ENCODE measurements at places on chromosomes 3 and 15.

DNA sequence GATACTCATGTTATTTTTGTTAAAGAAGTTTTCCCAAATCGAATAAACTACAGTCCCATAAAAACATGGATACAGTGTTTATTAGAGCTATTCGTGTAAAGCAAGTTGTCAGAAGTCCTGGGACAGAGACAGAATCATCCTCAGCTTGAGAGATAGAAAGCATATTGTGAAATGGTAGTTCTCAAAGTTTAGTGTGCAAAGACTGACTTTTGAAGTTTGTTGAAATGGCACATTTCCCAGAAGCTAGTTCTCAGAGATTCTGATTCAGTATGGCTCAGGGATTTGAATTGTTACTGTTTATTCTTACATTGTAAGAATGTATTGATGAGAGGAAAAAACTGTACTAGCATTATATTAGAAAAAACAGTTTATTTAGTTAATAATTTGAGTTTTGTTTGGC, 22.1 kb downstream of the GABRR3 start:
- no peak for DNase-seq

DNA sequence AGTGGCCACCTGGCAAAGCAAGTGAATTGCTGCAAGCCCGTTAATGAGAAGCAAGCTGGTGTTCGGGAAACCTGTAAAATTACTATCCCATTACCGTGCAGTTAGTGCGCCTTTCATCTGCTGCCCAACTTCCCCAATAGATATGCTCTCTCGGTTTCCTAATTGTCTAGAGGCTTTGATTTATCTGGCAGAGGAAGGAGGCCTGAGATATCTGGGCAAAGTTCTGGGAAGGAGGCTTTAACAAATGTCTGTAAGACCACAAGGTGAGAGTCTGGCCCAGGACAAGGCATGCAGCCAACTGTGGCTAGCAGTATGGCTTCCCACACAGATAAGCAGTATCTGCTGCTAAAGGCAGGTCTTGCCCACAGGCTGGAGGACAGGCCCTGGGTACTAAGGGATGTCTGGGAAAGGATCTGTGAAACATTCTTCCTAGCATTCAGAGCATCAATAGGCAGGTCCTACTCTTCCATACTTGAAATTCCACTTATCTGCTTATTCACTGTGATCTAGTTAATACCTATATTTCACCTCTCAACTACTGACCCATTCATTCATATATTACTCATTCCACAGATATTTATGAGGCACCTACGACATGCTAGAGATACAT, 130.0 kb upstream of the SLC2A2 start:
- DNase-seq, result no peak

GRCh38 chr15:67296188-67296587, 41.6 kb downstream of the IQCH start:
- DNase-seq, result no peak

DNA sequence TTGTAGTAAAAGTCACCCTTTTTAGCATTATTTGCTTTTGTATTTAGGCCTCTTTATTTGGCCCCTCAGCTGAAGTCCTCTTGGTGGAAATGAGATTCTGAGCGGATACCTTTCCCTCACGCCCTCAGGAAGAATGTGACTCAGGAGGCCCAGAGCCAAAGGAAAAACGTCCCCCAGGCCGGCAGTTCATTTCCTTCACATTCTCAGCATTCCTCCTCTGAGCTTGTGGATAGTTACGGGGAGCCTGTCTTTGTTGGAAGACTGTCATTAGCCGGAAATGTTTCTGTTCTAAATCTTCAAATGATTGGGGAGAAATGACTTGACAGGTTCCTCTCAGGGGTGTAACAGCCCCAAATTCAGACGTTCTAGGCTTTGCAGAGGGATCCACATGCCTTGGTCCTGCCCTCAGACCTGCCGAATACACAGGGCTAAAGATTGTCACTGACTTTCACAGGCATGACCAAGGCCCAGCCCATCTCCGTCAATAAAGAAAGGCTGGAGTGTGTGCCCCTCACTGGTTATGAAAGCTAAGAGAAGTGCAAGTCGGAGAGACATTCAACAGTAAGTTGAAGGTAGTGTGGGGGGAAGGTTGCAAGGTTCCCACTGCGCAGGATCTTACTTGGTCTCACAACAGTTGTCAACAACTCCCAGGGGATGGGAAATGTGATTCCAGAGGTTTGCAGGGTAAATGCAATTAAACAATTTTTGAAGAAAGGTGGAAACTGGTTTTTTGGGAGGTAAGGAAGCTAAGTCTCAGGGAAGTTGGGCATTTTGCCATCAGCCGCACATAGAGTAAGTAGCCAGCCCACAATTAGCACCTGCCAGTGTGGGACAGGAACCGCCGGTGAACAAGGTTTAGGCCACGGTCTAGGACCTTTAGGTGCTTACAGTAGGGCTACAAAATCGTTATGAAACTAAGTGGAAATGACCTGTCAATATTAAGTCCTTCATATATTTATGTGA, 39.7 kb upstream of the MYZAP start:
- no peak for DNase-seq

DNA sequence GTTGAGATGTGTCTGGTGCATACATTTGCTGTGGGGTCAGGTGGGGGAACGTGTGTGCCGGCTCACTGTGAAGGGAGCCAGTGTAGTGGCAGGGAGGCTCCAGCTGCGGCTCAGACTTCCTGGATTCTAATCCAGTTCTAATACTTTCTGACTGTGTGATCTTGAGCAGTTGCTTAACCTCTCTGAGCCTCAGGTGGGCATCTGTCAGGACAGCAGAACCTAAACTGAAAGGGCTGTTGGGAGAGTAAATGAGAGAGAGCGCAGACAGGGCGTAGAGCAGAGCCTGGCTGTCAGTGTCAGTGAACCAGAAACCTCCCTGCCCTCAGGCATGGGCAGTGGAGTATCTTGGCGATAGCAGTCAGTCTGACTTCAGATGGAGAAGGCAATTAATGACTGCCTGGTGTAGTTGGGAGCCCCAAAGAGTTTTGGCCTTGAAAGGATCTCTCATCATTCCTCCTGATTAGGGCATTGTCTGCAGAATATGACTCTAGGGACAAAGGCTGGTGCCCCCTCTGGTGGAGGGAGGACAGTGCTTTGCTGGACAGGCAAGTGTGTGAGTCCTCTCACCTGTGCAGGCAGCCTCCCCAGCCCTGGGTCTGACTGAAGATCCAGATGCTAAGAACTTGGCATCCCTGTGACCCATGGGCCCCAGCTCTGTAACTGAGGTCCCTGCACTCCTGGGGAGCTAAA, 9.6 kb downstream of the KBTBD13 start:
- peak; percentile 53 for DNase-seq

GRCh38 chr15:89662893-89663626, 7.8 kb upstream of the KIF7 start:
- DNase-seq, result no peak

- DNase-seq, result no peak
Measured at GRCh38 chr3:194206320-194206719, 70.4 kb downstream of the HES1 start.
